ENCODE measurements at places on chromosomes 13 and 19. TPM values are rescaled to one million over a fixed set of nuclear protein-coding genes. Genes with fewer than 3 reads are reported as not detected.

GRCh38 chr19:56080669-56081401, 40.3 kb downstream of the ZNF787 start:
- peak; percentile 47 for DNase-seq

- DNase-seq: no peak
These were observed 12.3 kb upstream of the BSG start for GRCh38 chr19:560121-560520.

DNA sequence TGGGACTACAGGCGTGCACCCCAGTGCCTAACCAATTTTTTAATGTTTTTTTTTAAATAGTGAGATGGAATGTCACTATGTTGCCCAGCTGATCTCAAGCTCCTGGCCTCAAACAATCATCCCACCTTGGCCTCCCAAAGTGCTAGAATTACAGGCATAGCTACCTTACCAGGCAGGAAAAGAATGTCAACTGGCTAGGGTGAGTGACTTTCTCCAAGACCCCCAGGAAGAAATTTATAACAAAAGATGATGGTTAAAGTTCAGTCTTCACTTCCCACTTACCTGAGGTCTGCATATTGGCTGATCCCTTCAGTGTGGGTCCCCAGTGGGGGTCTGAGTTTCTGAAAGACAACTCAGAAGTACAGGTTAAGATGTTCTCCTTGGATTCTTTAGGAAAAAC, 893.0 kb downstream of the UQCRFS1 start:
- no peak for DNase-seq

GRCh38 chr13:20136781-20137703, 23.8 kb downstream of the GJA3 start:
- no peak for DNase-seq

GRCh38 chr19:45097776-45098520, 5.0 kb downstream of the PPP1R37 start:
- DNase-seq: no peak

GRCh38 chr13:22427066-22427465, 753.7 kb upstream of the SGCG start:
- DNase-seq: no peak

DNA sequence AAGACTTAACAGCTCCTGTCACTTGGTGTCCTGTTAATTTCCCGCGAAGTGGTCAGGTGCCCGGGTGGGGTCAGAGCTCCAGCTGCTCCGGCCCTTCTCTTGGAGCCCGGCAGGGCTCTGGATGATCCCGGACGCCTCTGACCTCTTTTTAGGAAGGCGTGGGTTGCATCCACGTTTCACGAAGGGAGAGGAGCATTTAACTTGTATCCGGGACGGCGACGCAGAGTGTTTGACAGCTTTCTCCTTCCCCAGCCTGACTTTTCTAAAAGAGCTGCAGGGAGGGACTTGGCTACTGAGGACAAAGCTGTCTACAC, 656 bp downstream of the ZNF155 start:
- no peak for DNase-seq

DNA sequence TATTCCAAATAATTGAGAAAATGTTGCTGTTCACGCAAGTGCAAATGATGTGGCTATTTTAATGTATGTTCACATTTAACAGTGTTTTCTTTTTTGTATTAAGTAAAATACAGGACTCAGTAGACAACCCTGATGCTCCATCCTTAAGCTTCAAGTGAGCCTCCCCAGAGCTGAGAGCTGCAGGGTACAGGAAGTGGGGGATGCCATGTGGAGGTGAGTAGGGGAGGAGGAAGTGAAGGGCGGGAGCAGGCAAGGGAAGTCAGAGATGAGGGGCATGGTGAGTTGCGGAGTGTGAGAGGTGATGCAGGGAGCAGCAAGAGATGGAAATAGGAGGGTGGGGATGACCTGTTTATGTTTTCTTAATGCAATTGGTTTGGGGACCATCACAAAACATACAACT, 711.0 kb downstream of the UQCRFS1 start:
- no peak for DNase-seq

DNA sequence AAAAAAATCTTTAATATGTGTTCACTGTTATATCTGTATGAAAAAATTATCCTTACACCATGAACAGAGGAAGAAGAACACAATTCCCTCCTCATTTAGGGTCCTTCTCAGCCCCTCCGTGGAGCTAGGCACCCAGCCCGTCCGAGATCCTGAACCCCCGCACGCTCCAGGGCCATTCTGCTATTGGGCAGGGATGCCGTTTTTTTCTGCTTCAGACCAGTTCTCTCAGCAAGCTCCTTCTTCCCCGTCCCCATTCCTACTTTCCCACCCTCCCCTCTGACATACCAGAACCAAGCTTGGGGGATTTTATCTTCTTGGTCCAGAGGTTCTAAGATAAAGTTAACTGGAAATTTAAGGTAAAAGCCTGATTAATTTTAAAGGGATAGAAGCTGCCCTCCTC, 36.2 kb downstream of the ATP12A start:
- DNase-seq: no peak

- no peak for DNase-seq
These were observed 15.3 kb downstream of the METTL21C start for GRCh38 chr13:102679449-102680132.

DNA sequence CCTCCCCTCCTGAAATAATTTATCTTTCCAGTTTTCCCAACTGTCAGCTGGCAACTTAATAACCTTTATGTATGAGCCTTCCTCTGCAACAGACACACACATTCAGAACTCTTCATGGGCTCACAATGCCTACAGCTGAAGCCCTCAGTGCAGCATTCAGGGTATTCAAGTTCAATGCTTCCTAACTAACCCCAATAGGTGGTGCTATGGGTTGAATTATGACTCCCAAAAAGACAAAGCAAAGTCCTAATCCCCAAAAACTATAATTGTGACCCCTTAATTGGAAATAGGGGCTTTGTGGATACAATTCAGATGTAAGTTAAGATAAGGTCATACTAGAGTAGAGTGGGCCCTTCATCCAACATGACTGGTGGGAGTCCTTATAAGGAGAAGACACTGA, 202.2 kb downstream of the SUCLA2 start:
- no peak for DNase-seq

DNA sequence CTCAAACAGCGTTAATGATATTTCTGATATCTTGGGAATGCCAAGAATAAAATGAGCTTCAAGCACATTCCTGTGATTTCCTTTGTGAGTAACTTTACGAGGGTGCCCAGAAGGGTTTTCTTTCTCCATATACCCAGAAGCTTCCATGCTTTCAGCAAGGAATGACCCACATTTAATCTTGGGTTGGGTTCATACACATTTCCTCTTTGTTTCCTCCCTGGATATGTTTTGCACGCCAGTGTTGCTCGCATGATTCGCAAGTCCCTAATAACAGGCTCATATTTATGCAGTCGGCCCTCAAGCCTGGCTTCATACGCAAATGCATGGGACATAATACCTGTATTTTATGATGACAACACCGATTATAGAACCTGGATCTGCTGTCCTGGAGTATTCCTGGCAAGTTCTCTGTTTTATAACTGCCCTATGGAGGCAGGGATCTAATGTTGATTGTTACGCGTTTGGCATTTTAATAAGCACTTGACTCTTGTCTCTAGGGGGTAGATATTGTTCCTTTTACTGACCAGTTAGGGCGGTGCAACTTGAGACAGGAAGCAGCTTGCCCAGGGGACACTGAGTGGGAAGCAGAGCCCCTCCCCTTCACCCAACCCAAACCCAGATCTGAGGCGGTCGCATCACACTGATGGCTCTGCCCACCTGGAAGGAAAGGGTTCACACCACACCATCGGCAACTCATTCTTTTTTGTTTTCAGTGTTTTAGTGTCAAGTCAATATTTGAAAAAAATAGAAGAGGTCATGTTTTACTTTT, 220.4 kb upstream of the SOX1 start:
- DNase-seq: no peak

- DNase-seq: no peak
These were observed 12.8 kb upstream of the MAP2K2 start for GRCh38 chr19:4136680-4137088.

DNA sequence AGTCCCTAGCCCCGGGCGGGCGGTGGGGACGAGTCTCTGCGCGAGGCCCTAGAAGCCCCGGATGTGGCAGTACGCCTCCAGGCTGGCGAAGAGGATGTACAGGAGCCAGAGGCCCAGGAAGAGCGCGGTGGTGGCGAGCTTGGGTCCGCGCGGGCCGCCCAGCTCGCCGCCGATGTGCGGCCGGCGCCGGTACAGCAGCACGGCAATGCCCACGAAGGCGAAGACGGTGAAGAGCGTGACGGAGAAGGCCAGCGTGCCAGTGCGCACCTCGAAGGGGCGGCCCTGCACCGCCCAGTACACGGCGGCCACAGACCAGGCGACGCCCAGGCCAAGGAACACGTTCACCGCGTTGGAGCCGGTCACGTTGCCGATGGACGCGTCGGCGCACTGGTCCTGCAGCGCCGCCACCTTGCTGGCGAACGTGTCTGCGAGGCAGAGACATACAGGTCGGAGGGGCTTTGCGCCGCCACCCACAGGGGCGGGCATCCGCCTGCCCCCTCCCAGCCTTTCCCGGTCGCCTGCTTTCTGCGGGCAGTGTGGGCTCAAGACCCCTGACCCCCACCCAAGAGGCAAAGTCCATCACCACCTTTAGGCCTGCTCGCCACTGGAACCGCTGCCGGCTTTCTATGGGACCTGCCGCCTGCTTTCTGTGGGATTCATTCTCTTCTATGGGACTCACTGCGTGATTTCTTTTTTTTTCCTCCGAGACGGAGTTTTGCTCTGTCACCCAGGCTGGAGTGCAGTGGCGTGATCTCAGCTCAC, 10.9 kb upstream of the MEIS3 start:
- DNase-seq: no peak

Gene HIF3A
- total RNA-seq: not detected

Gene LRRC8E
- 4.6 TPM for total RNA-seq

Gene HSD11B1L
- 2.3 TPM for total RNA-seq

Gene CEACAM16
- total RNA-seq: not detected

Gene ZNF579
- 3.2 TPM for total RNA-seq

Gene UPF1
- 21.1 TPM for total RNA-seq

Gene RXFP2
- total RNA-seq: 0.06 TPM

Gene UFM1
- 123 TPM for total RNA-seq

Gene ITPKC
- 5.2 TPM for total RNA-seq

Gene ZNF302
- 15.5 TPM for total RNA-seq
